ENCODE measurements at places on chromosomes 13 and 19.
A peak's percentile ranks its signal among the peaks of the same experiment; 100 is the strongest.

- no peak for DNase-seq
Observed at GRCh38 chr13:24654741-24655140, 25.5 kb upstream of the ATP12A start.

GRCh38 chr13:107881362-107881761 is 334.0 kb downstream of the LIG4 start:
- no peak for DNase-seq

GRCh38 chr19:10021863-10022262 is 8.6 kb downstream of the RDH8 start:
- no peak for DNase-seq

DNA sequence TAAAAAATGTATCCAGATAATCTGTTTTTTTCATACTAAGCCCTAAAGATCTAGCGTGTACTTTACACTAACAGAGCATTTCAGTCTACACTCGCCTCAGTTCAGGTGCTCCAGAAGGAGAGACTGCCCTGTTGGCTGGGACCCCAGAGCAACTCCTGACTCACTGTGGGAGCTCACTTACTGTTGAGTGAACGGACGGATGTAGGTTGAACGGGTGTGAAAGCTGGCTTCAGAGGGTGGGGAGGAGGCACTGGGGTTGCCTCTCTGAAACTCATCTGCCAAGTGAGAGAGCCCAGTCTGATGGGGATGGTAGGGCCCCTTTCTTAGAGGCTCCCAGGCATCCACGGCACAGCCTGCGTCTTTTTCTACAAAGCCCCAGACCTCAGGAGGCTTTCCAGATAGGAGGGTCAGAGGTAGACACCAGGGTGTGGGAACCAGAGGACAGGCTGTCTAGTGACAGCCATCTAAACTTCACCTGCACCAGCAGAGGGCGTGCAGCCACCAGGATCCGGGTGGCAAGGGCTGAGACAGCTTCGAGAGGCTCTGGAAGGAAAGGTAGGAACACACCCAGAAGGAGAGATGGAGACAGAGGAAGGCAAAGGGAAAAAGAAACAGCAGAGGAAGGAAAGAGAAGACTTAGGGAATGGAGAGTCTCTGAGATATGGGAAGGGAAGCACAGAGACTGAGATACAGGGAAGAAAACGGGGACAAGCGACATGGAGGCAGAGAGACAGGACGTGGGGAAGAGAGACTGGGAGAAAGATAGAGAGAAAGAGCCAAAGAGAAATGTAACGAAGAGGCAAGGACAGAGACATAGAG is 3.7 kb downstream of the KASH5 start:
- DNase-seq, result peak; percentile 18

DNA sequence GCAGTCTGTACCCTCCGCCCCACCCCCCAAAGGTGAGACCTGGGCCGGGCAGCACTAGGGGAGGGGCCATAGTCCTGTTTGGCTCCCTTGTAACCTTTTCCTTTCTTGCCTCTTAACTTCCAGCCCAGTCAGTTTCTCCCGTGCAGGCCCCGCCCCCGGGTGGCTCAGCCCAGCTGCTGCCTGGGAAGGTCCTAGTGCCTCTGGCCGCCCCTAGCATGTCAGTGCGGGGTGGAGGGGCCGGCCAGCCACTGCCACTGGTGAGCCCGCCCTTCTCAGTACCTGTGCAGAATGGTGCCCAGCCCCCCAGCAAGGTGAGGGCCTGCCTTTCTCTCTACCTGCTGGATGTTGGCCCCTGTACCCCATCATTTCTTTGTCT is 10.5 kb upstream of the PRR19 start:
- DNase-seq, result no peak

DNA sequence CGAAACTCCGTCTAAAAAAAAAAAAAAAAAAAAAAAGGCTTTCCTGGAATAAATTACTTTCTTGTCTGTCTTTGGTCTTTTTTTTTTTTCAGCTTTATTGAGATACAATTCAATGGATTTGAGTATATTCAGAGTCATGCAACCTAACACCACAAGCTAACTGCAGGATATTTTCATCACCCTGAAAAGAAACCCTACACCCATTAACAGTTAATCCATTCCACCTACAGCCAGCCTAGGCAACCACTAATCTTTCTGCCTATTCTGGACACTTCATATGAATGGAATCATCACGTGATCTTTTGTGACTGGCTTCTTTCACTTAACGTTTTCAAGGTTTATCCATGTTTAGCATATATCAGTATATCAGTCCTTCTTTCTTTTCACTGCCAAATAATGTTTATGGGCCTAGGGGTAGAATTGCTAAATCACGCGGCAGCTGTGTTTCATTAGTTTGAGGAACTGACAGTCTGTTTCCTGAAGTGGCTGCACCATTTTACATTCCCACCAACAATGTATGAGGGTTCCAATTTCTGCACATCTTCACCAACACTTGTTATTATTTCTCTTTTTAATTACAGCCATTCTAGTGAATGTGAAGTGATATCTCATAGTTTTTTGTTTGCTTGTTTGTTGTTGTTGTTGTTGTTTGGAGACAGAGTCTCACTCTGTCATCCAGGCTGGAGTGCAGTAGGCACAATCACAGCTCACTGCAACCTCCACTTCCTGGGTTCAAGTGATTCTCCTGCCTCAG is 19.9 kb downstream of the LRFN3 start:
- no peak for DNase-seq

DNA sequence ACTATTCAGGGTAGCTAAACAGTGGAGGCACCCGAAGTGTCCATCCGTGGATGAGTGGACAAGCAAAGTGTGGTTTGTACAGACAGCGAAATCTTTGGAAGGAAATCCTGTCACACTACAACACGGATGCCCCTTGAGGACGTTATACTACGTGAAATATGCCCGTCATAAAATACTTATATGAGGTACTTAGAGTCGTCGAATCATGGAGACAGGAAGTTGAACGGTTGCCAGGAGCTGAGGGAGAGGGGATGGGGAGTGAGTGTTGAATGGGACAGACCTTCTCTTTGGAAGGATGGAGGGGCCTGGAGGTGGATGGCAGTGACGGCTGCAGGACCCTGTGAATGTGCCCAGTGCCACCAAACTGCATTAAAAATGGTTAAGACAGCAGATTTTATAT is 11.6 kb downstream of the ATP4B start:
- DNase-seq, result no peak

DNA sequence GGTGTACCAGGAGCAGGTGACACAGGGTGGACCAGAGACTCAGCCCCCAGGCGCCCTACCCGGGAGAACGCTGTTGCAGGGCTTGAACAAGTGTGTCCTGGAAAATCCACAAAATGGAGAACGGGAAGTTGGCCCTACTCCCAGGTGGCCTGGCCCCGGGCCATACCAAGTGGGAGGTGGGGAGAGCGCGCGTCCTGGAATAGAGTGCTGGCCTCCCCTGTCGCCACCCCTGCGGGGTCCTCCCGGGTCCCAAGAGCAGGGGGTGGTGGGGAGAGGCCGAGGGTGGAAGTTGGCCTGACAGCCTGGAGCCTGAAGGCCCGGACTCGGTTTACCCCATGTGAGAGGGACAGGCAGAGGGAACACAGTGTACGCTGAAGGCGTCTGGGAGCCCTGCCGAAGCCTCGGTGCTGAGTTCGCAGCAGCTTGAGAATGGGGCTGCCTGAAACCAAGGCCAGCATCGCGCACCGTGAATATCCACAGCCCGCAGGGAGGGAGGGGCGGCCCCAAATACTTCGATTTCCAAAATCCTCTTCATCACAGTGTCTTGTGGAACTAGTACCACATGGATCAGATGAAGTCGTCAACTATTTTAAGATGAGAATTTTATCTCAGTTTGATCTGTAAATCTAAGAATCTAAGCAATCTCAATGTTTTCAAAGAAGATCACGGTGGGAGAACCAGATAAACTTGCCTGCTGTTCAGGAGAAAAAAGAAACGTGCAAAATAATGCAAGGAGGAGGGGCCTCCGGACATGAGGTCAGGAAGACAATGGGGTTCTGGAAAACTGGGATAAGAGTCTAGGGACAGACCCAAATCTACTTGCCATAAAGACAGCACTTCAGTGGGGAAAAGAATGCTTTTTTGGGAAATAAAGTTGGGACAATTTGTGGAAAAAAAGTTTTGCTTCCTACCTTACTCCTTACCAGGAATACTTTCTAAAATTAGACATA is 10.4 kb upstream of the KLF16 start:
- no peak for DNase-seq

GRCh38 chr19:10195199-10195519 is 406 bp upstream of the DNMT1 start:
- no peak for DNase-seq

DNA sequence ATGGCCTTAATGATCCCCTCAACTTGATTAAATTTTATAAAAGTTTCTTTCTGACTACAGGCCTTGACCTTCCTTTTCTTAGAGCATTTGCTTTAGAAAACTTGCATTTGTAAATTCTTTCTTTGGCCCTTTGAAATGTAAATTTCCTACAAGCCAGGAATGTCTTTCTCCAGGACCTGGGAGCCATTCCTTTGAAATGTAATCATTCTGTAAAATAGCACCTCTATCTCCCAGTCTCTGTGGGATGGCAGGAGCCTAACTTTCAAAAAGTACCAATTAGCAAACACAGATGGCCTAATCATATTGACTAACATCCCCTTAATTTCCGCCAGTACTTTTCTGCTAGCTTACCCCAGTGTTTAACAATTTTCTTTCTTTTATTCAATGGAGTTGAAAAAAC is 1394.2 kb upstream of the ATXN8OS start:
- DNase-seq, result no peak

- DNase-seq, result no peak
Observed at GRCh38 chr13:43294412-43294811, 271.0 kb downstream of the DNAJC15 start.

- DNase-seq, result no peak
Observed at GRCh38 chr19:4368128-4368820, 24.9 kb downstream of the MPND start.

DNA sequence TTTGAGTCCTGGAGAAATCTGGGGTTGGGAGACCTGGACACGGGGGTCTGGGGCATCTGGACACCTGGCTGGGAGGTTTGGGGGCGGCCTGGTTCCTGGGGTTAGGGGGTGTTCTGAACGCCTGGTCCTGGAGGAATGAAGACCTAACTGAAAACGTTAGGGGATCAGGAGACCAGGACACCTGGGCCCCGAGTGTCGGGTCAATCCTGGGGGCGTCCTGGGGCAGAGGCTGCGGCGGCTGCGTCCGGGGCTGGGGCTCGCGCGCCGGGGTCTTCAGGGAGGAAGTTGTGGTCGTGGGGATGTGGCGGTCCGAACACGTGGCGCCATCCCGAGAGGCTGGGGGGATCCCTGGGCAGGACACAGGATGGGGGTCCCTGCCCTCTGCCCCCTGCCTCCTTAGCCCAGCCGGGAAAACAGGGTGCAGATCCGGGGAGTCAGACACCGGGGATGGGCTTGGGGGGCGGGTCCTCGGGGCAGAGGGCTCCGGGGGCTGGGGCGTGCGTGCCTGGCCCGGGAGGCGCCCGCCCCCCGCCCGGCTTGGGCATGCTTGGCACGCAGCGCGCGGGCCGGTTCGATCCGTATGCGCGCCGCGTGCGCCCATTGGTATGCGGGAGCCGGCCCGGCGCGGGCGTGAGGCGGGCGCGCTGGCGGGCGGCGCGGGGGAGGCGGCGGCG is 632 bp downstream of the NPAS1 start:
- DNase-seq, result no peak

GRCh38 chr13:46565808-46566750 is 13.1 kb downstream of the LRCH1 start:
- DNase-seq, result no peak

- no peak for DNase-seq
Observed at GRCh38 chr13:32511482-32511881, 27.1 kb downstream of the N4BP2L2 start.

GRCh38 chr13:58704953-58705352 is 1073.4 kb downstream of the PCDH17 start:
- DNase-seq, result no peak

DNA sequence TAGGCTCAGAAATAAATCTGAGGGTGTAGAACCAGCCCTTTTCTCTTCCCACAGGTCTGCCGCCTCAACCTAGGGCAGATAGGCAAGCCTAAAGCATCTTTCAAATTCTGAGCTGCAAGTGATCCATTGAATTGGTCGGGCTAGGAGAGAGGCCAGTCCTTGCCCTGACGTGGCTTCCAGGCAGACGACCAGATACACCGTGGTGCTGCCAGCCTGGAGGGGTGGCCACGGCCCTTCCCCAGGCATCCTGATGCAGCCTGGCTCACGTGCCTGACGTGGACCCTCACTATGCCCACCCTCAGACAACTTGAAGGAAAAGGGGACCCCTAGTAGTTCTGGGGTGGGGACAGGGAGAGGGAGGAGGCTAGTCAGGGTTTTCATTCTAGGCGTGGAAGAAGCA is 859.3 kb upstream of the KLHL1 start:
- DNase-seq, result no peak

DNA sequence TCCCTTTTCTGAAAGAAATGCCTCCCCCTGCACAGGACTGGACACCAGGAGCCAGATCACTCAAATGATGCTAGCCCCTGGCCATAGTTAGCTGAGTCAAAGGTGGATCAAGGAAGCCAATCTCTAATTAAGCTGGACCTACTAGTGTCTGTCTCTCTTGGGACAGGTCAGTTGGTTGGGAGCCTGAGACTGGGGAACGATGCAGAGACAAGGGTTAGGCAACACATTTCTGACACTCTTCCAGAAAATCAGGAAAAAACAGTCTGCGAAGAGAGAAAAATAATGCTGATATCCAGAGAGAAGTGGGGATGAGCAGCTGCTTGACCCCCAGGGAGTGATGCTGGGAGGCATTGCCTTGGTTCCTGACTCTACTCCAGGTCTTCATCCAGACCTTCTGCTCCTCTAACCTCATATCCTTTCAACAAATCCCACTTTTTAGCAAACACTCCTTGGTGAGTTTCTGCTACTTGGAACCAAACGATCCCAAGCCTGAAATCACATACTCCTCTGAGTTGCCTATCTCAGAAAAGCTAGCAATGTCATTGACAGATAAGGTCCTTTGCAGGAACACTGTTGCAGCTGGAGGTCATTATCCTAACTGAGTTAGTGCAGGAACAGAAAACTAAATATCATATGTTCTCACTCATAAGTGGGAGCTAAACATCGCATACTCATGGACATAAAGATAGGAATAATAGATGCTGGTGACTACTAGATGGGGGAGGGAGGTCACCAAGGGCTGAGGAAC is 369.7 kb downstream of the COG6 start:
- DNase-seq, result no peak
